ENCODE measurements at places on chromosomes 6 and 20.

- no peak for DNase-seq
These were observed 74.5 kb upstream of the FAM8A1 start for GRCh38 chr6:17525637-17526036.

DNA sequence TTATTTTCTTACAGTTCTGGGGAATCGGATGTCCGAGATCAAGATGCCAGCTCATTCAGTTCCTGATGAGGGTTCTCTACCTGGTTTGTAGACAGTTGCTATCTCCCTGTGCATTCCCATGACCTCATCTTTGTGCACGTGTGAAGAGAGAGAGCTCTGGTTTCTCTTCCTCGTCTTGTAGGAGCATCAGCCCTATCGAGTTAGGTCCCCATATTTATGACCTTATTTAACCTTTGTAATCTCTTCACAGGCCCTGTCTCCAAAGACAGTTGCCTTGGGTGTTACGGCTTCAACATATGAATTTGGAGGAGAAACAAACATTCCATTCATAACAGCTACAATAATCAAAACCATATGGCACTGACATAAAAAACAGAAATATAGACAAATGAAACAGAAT, 455.3 kb downstream of the HACE1 start:
- DNase-seq: no peak

DNA sequence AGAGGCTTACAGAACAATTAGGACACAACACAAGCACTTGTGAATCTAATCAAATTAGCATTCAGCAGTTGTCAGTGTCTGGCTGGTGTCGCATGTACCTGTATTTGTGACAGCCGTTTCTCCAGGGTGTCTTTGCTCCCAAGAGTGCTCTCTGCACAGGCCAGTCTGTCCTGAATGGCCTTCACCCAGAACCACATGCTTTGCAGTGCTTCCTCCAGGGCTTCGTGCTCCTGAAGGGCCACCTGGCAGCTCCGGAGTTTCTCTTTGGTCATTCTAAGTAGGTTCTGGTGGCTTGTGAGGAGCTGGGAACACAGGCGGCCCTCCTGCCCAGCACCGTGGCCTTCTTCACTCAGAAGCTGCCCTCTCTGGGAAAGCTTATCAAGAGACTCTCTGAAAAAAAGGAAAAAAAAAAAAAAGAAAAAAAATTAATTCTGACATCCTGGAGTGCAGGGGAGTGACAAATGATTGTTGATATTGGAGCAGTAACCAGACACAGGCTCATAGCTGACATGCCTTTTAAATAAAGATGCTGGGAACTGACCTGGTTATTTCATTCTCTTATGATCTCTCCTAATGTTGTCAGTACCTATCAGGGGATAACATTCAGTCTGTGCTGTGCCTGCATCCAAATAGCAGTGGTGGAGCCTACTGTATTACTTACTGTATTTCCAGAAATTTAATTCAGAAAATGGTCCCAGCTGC, 245.8 kb downstream of the SYNE1 start:
- no peak for DNase-seq

- no peak for DNase-seq
These were observed at the start of gene FAM217A for GRCh38 chr6:4078691-4079471. FAM217A (minus strand) TSS chr6:4079137; CDS start chr6:4077414, 1,723 bp downstream.

GRCh38 chr6:42229506-42230119, 12.0 kb upstream of the MRPS10 start:
- no peak for DNase-seq

DNA sequence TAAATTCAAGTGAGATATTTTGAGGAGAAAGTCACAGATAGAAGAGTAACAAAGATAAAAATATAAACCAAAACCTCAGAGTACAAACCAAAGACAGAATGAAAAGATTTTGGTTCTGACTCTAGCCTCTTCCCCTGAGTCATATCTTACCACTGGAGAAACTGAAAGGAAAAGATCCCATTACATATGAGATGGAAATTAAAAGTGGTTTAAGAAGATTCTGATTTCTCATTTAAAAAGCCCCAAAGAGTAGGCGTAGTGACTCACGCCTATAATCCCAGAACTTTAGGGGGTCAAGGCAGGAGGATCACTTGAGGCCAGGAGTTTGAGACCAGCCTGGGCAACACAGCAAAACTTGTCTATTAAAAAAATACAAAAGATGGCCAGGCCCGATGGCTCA, 30.6 kb downstream of the SPINT4 start:
- no peak for DNase-seq

- DNase-seq: no peak
These were observed 1209.7 kb upstream of the MAP3K7 start for GRCh38 chr6:91796603-91797002.

GRCh38 chr6:45305546-45305945, 22.6 kb upstream of the RUNX2 start:
- DNase-seq: no peak
